AG04450 (cell line): ENCODE measurements at places on chromosomes 3 and 15. TPM values are rescaled to one million over a fixed set of nuclear protein-coding genes. Genes with fewer than 3 reads are reported as not detected.

Gene KAT2B
- 4.6 and 5.5 TPM in 2 replicates for polyA plus RNA-seq

Gene CTXND1
- polyA plus RNA-seq, result not detected in 2 replicates

Gene PPP2R3A
- polyA plus RNA-seq, result 19.8 and 26.6 TPM in 2 replicates

Gene TERB2
- polyA plus RNA-seq, result not detected in 2 replicates

Gene C3orf49
- not detected in 2 replicates for polyA plus RNA-seq

Gene EFHB
- 0.24 and 0.33 TPM in 2 replicates for polyA plus RNA-seq
